Stimulated activated CD8-positive, alpha-beta memory T cell treated with anti-CD3 and anti-CD28 coated beads, Interleukin-15, amount 100 ng/mL, for 24 hours (primary cell): ENCODE measurements at places on chromosomes 1 and 21.

DNA sequence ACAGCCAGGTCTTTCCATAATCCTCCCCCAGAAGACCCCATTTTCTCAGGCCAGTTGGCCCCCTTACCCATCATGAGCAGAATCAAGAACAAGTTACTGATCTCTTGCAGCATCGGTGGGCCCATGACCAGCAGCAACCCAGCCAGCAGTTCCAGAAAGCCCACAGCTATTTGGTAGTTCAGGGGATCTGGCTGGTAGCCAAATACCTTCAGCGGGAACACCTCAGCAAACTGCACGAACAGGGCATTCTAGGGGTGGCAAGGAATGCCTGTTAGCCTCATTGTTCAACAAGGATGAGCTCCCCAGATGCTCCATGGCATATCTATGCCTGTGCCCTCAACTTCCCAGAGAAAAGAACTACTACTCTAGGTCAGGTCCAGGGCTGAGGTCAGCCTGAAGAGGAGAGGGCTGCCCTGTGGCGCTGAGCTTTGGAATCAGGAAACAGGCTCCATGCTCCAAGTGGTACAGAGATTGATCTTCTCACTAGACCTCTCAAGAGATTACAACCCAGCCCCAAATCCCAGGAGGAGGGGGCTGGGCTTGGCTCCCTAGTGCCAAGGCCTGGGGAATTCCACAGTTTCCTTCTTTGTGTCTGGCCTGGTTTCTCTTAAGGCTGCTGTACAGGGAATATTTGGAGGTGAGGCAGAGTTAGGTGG, 1.3 kb downstream of the TMEM35B start:
- DNase-seq = no peak

- DNase-seq = no peak
Measured at GRCh38 chr1:193118194-193118593, 3.6 kb upstream of the CDC73 start.

- DNase-seq = no peak
Measured at GRCh38 chr1:90411185-90411584, 305.9 kb downstream of the BARHL2 start.

DNA sequence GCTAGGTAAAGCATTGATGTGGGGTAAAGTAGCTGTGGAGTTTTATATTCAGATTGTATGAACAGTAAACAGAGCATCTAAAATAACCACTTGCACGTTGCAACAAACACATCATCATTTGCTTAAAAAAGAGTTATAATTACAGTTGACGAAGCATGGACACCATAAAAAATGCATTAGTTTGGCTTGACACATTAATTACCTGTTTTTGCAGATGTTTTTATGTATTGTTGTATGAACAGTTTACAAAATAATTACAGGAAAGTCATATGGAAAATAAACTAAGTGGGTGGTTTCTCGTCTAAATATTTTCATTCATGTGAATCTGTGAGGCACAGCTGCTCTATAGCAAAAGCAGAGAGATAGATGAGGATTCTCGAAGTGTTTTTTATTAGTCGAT, 108.3 kb downstream of the RPS6KC1 start:
- no peak for DNase-seq

GRCh38 chr1:232704694-232705680, 75.1 kb upstream of the SIPA1L2 start:
- DNase-seq = no peak

DNA sequence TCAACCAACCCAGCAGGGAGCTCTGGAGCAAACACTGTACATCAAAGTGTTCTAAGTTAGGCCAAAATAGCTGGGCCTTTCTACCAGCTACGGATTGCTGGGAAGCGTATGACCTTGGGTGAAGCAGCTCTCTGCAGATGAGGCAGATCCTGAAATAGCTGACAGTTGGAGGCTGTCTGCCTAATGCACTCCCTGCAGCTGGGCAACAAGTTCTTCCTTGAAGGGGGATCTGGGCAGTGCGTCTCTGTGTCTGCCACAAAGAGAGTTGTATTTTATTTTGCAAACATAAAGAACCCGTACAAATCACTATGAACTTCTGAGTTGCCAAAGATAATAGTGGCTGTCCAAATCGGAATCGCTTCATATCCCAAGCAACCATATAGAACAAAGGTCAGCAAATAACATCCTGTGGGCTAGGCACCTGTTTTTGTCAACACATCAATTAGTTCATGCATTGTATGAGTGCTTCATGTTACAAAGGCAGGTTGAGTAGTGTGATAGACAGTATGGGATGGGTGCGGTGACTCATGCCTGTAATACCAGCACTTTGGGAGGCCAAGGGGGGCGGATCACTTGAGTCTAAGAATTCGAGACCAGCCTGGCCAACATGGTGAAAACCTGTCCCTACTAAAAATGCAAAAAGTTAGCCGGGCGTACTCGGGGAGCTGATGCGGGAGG, 29.1 kb upstream of the KLF17 start:
- no peak for DNase-seq

GRCh38 chr1:117985973-117986372, 56.4 kb downstream of the WDR3 start:
- no peak for DNase-seq

DNA sequence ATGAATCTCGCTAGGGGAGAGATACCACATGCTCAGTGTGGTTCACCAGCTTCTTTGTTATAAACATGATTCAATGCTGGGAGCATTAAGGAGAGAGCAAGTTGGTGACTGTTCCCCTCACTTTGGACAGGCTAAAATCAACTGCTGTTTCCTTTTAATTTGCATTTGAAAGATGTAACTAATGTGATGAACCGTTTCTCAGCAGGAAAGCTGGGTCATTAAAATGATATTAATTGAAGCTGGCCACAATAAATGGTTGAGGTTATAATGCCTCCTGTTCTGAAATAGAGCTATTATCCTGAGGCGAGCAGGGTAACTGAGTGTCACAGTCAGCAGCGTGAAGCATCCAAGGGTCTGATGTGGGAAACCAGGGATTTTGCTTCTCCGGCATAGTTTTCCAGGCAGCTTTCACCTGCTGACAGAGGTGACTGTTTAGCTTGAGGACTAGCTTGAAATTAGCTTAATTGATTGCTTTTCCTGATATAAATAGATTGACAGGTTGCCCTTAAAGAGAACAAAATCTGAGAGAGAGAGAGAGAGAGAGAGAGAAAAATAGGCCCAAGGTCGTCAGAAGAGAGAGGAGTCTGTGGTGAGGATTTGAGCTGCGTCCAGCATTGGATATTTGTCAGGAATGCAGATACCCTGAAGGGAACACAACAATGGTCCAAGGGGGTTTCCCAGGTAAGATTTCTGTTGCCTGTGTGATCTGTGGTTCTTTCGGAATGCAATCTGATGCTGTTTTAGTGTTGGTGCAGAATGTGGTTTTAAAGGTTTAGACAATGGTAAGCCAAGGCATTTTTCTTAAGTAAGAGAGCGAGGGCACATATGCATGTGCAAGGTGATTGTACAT, 209.7 kb downstream of the PATJ start:
- no peak for DNase-seq

GRCh38 chr1:152884966-152885624, 7.0 kb downstream of the SMCP start:
- no peak for DNase-seq

DNA sequence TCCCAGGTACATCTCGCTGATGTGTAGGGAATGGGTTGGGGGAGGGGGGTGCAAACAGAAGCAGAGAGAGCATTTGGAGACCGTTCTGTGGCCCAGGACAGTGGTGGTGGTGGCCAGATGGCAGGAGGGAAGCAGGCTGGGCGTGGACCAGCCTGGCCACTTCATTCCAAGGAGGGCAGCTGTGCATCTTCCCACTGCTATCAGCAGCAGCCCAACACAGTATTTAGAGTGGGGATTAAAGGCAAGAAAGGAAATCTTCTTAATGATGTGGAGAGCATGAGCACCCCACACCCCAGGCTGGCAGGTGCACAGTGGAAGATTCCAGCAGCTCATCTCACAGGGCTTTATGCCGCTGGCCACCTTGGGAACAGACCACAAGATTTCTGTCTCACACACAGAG, 198.7 kb downstream of the NPHP4 start:
- DNase-seq = no peak

- no peak for DNase-seq
Measured at GRCh38 chr1:230087717-230088105, 20.7 kb downstream of the GALNT2 start.
